Tibial nerve (tissue), 4 donors: ENCODE measurements at places on chromosomes 5 and 9. TPM values are rescaled to one million over a fixed set of nuclear protein-coding genes. Genes with fewer than 3 reads are reported as not detected.

C1QTNF3 gene
- 8.6 TPM for total RNA-seq

IRX4 gene
- not detected for total RNA-seq

PCDHB11 gene
- 6.9 TPM for total RNA-seq

MAST4 gene
- 44.1 TPM for total RNA-seq

CARD9 gene
- 3.1 TPM for total RNA-seq

PCDHGA2 gene
- 20.4 TPM for total RNA-seq

TRIM14 gene
- total RNA-seq, result 10.0 TPM

RASEF gene
- 0.39 TPM for total RNA-seq

ADRB2 gene
- 4.8 TPM for total RNA-seq

TAF11L10 gene
- not detected for total RNA-seq

- DNase-seq, result no peak
Measured at GRCh38 chr9:98881836-98882568, 61.7 kb upstream of the COL15A1 start.

- no peak for DNase-seq
Measured at GRCh38 chr9:96078897-96079490, 203.5 kb downstream of the ERCC6L2 start.

GRCh38 chr5:61673007-61673735 lies 341.1 kb downstream of the ZSWIM6 start:
- DNase-seq, result no peak

GRCh38 chr9:68705531-68706362 lies 707 bp downstream of the PIP5K1B start:
- no peak for DNase-seq

DNA sequence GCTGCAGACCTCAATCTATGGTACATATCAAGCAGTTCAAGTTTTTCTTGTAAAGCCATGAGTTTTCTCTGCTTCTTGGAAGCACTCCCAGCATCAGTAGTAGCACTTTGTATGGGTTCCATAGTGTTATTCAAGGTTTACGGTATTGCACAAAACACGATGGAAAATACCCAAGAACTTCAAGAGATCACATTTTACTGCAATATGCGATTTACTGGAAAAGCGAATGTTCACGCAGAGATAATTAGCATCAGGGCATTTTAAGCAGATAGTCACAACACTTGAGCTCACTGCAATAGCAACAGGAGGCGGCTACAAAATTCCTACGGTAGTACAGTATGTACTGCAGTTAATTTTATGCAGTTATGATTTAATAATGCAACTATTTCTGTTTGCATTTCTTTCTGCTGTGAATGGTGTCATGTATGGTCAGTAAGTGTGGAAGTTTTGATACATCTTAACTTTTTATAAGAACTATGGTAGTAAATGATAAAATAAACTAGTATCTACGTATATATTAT lies 200.8 kb downstream of the SMARCA2 start:
- no peak for DNase-seq

- no peak for DNase-seq
Measured at GRCh38 chr9:135978642-135979546, 17.7 kb upstream of the UBAC1 start.

DNA sequence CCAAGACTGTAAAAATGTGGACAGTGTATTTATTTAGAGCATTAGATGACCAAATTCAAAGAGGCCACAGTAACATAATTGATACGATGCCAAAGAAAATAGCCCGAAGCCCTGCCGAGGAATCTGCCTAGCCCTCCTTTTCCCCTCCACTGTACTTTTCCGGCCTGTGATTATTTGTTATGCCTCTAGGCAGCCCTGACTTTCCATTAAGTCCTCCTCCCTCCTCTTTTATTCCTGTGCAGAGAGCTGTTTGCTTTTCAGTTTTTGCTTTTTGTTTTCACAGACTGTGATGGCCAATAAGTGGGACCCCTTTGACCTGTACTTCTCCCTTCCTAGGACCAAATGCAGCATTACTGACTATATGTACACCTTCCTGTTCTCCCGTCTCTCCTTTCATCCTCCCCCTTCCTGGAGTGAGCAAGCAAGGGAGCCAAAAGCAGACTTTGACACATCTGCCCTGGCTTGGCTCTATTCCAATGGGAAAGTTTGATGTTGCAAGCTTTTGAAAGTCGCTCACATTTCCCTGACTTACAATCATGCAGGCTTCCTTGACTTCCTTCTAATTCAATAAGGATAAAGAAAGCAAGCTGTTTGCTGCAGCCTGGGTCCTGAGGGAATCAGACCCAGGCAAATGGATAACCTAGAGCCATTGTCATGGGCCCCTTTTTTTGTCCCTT lies 76.1 kb downstream of the NREP start:
- DNase-seq, result peak; percentile 29

GRCh38 chr5:151034422-151035379 lies 14.3 kb downstream of the GPX3 start:
- DNase-seq, result no peak

GRCh38 chr9:114246558-114246957 lies 76.3 kb upstream of the ORM1 start:
- DNase-seq, result no peak

DNA sequence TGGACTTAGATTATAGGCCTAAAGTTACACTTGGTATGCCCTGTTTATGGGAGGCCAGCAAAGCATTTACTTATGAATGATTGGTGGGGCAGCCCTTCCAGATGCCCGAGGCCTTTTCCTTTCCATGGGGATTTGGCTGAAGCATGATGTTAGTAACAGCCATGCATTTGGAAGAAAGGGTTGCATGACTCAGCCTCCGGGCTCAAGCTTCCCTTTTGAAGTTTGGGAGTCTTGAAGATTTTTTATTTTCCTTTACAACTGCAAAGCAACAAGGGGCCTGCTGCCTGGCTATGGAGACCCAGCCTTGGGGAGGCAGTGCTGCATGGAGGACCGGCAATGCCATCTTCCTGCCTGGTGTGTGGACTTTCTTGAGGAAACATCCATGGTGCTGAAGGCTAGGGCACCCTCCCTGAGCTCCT lies 244.7 kb downstream of the ICE1 start:
- no peak for DNase-seq

DNA sequence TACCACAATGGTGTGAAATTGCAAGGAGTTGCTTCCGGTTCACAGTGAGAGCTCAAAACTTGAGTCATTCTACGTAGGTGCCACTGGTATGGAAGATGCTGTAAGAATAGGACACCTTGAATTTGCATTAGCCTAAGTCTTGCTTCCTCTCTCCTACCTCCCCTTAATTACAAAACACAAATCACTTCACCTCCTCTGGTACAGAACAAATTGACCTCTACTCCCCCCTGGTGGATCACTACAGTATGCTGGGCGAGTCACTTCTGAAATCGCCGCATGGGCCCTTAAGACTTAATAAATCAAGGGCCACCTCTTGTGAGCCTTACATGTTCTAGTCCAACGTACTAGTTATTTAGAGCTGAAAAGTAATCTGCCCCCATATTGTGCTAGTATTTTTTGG lies 145.3 kb upstream of the SMARCA2 start:
- DNase-seq, result no peak

DNA sequence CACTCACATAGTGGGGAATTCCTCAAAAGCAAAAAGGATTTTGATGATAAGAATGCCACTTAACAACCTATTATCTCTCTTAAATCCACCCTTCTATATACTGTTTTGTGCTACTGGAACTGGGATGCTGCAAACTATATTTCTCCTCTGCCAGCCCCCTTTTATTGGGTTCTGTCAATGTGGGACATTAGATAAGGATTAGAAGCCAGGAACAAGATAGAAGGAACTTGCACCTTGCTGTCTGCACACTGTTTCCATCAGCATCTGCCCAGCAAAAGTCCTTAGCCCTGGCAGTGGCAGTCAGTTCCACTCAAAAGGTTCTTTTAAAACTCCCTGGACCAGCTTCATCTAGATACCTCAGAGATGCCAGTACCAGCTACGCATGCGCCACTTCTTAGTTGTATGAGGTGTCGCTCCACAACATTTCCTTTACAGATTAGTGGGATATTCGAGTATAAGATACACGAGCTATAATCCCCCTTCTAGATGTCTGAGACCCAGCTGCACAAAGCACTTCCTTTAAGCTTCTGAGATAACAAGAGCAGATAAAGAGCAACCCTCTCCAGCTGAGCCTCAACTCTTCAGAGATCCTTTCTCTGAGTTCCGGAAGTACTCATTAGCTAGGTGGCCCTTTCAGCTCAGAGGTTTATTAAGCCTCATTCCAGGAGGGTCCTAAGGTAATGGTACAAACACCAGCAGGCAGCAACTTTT lies 45.3 kb downstream of the CERT1 start:
- no peak for DNase-seq

DNA sequence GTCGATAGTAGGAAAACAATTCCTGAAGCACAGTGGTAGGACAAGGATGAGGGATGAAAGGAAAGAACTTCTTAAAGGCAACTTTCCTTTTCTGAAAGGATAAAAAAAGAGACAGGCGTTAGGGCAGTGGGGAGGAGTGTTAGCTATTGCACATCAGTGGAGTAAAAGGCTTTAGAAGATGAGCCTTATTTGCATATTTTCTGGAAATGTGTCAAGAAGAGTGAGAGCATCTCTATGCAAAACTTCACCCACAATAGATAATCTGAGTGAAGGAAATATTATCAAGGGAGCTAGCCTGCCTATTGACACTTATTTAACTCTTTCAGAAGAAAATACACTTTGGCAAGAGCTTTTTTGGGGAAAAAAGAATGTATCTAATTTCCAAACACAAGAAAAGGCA lies 151.6 kb downstream of the MACIR start:
- DNase-seq, result no peak

DNA sequence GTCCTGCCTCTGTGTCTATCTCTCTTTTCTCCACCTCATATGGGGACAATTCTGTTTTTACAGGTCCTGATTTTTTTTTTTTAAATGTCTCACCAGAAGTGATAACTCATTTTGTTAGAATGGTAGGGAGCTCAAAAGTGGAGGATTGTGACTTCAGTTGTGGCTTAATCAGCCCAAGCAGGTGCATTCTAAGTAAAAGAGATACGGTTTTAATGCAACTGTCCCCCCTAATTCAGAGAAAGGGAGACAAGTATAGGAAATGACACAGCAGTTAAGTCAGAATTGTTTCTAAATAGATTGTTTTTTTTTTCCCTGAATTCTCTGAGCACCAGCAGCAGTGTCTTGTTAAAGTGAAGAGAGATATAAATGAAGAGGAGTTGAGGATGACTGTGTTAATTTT lies 24.5 kb downstream of the MAST4 start:
- DNase-seq, result no peak

DNA sequence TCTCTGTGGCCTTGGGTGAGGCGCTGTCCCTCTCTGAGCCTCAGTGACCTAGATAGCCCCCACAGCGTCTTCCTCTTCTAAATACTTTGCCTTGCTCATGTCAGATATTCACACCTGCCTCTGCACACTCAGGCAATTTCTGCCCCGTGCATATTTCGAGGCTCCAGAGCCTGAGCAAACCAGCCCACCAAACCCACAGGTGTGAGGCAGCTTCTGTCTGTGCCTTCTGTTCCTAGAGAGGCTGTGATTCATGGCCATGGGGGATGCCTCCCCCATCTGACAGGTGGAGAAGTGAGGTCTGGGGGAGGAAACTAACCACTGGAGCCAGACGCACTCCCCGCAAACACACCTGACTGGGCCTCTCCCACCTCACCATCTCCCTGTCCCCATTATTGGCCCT lies 42.7 kb upstream of the CPLX2 start:
- no peak for DNase-seq

GRCh38 chr9:72428329-72428728 lies 63.3 kb upstream of the ZFAND5 start:
- no peak for DNase-seq

- no peak for DNase-seq
Measured at GRCh38 chr5:75716715-75717081, 539 bp downstream of the POC5 start.

DNA sequence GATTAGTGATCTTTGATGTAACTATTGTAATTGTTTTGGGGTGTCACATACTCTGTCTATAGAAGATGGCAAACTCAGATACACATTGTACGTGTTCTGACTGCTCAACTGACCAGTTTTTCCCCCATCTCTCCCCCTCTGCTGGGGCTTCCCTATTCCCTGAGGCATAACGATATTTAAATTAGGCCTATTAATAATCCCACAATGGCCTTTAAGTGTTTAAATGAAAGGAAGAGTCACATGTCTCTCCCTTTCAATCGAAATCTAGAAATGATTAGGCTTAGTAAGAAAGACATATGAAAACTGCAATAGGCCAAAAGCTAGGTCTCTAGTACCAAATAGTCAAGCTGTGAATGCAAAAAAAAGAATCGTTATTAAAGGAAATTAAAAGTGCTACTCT lies 265.6 kb downstream of the TMEM232 start:
- no peak for DNase-seq

DNA sequence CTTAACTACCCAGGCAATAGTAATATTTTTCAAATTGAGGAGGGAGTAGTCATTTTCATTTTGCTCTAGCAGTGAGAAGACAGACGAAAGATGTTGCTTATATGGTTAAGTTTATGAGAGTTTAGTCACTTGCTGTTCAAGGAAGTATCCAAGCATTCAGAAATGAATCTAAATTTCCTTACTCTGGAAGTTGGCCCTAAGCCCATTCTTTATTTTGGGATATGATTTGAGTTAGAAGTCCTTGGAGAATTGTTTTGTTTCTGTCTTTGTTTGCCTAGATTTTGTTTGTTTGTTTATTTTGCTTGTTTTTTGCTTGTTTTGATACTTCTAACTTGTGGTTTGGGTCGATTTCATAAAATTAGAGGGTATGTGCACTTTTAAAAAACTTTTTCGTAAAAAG lies 146.4 kb upstream of the FGF10 start:
- DNase-seq, result no peak

GRCh38 chr5:175796536-175797499 lies 74.6 kb upstream of the CPLX2 start:
- peak; percentile 40 for DNase-seq

- DNase-seq, result no peak
Measured at GRCh38 chr5:158903006-158903405, 196.7 kb downstream of the EBF1 start.

DNA sequence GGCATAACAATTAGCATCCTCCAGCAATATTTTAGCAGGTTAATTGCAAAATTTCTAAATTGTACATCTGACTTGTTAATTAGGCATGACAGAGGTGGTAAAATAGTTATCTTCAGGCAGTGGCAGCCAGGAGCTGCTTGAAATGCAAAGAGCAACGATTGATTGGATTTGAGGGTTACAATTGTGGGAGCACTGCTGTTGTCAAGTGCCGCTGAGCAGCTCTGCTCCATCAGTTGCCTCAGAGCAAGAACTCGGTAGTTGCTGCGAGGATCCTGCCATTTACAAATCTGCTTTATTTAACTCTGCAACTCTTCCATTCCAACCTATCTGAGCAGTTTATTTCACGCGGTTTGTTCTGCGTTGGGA lies 12.6 kb downstream of the PBX3 start:
- DNase-seq, result no peak

GRCh38 chr5:108650997-108651396 lies 96.7 kb upstream of the FER start:
- DNase-seq, result no peak
